ENCODE measurements at places on chromosomes 12 and 14.

GRCh38 chr12:38541849-38542248, 225.3 kb downstream of the ALG10B start:
- DNase-seq, result no peak

- DNase-seq, result peak; percentile 23
Measured at GRCh38 chr12:6827982-6828780, at the start of gene P3H3. Gene P3H3, plus strand, starts transcription at chr12:6828407. Its CDS starts 34 bp downstream, at chr12:6828441.

- DNase-seq, result no peak
Measured at GRCh38 chr12:113537046-113537750, 65.5 kb upstream of the LHX5 start.

- DNase-seq, result no peak
Measured at GRCh38 chr14:79420725-79421124, 790.6 kb downstream of the DIO2 start.

DNA sequence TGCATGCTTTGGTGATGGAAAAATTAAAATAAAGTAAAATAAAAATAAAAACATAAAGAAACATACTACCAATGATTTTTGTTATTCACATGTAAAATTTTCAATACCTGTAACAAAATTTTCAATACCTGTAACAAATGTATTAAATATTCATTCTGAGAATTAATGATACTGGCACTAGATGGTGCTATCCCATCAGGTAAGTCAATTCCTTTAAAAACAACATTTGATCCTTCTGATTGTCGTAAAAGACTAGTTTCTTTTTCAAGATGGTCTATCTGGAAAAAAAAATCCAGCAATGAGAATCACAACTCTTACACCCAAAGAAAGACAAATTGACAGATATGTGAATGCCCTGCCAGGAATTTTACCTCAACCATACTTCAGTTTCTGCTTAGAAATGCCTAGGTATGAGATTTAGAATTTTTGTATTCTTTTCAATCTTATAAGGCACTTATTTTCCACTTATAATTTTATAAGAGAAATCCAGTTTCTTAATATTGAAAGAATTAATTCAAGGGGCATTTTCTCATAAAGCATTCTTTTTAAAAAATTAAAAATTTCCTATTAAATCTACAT, 30.7 kb downstream of the CEP290 start:
- peak; percentile 45 for DNase-seq

DNA sequence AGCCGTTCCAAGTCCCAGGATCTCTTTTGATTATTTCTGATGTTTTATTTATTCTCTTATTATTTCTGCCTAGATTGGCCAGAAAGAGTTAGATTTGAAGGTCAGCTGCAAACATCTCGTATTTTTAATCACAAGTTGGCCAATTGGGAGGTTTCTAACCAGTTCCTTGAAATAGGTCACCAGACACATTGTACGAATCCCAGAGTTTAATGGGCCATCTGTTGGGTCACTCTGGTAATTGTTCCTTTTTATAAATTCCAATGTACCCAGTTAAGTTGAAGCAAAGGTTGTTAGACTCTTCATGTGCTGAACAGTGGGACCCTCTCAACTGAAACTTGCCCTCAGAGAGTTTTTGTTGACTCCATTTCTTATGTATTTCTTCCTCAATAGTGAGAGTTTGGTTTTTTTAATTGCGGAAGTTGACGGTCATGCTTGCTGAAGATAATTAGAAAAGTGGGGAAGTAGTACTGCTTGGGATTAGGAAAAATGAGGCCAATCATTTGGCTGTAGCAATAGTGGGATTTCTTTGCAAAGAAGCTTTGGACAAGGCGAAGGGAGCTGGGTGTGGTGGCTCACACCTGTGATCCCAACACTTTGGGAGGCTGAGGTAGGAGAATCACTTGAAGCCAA, 382.7 kb upstream of the RGS6 start:
- no peak for DNase-seq

DNA sequence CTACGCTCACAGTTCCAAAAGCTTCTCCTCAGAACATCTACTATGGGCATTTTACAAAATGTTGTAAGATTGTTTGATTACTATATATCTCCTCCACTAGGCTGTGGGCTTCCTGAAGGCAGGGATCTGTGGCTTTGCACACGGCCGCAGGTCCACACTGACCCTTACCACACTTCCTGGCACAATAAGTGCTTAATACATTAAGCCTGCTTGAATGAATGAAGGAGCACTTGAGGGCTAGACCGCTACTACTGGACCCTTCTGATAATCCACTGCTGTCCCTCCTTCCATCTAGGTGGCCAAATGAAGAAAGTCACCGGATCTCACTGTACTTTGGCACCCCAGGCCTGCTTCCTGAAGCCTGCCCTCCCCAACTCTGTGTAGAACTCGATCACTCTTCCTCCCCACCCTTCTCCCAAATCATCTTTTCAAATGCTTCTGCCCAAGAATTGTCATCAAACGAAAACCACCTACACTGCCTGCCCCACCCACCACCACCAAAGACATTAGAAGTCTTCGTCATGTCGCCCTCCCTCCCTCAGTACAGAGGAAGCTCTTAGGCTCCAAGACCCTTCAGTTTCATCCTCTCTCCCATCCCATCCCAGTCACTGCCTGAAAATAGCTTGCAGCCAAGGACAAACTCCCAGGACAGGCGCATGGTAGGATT, 596 bp upstream of the ZBTB39 start:
- DNase-seq, result no peak

- no peak for DNase-seq
Measured at GRCh38 chr12:78220811-78221210, 390.1 kb downstream of the NAV3 start.

GRCh38 chr12:27190761-27191160, 53.3 kb upstream of the STK38L start:
- no peak for DNase-seq
